ENCODE measurements at places on chromosomes 16 and 17. TPM values are rescaled to one million over a fixed set of nuclear protein-coding genes. Genes with fewer than 3 reads are reported as not detected.

Gene CCL5
- total RNA-seq = not detected

Gene SLFN14
- not detected for total RNA-seq

Gene FLYWCH2
- total RNA-seq = 60.3 TPM

Gene SPPL2C
- total RNA-seq = not detected

Gene MEOX1
- not detected for total RNA-seq

Gene CDK5R1
- total RNA-seq = 1.2 TPM

Gene TBC1D3D
- total RNA-seq = not detected

Gene VAT1L
- total RNA-seq = 7.1 TPM

Gene TBC1D3C
- not detected for total RNA-seq

Gene GJC1
- total RNA-seq = 19.1 TPM

Gene KRT33A
- not detected for total RNA-seq

Gene ARHGDIG
- not detected for total RNA-seq

Gene TEKT3
- not detected for total RNA-seq

- no peak for DNase-seq
These were observed 45.1 kb downstream of the AHSP start for GRCh38 chr16:31572821-31573220.

DNA sequence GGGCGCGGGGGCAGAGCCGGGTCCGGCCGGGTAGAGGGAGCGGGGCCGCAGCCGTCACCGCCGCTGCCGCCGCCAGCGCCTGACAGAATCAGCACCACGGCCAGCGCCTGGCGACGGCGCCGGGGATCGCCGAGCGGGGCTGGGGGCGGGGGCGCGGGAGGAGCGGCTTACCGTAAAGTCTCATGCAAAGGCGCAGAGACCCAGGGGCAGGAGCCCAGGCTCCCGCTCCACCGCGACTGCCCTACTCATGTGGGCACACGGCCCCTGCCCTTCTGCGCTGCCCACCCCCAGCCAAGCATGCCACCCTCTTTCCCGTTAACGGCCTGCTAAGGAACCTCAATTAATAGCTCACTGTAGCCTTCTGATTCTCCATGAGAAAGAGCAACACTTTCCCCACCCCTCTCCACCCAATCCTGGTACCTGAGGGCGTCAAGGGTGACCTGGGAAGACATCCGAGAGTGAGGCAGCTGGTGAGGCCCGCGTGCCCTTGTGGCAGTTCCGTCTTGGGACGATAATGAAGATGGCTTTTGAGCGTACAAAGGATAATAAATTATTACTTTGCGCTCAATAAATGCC, at the start of gene SEZ6:
Gene SEZ6, minus strand, starts transcription at position 98 of the 576 bp plus-strand sequence. CDS start 164 bp downstream, outside the sequence.
- DNase-seq = peak; percentile 78

- DNase-seq = peak; percentile 46
These were observed 188.6 kb upstream of the PSMD7 start for GRCh38 chr16:74107795-74108610.

DNA sequence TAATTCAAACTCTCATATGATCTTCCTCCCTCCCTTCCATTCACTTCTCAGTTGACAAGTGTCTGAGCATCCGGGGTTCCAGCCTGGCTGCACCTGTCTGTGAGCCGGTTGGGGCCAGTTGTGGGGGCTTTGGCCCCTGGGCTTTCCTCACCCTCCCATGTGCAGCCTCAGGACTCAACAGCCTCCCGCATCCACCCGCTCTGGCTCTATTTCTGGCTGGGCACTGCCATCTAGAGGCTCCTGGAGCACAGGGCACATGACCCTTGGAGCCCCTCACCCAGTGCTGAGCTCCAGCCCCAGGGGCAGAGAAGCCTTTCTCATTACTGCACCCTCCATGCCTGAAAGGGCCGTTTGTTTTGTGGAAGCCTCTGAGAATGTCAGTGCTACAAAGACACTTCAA, 43.3 kb downstream of the HAPSTR1 start:
- peak; percentile 62 for DNase-seq

- peak; percentile 33 for DNase-seq
These were observed 46.4 kb downstream of the SPOP start for GRCh38 chr17:49631496-49631895.

GRCh38 chr17:79761894-79762589, 15.9 kb upstream of the CBX2 start:
- DNase-seq = no peak

DNA sequence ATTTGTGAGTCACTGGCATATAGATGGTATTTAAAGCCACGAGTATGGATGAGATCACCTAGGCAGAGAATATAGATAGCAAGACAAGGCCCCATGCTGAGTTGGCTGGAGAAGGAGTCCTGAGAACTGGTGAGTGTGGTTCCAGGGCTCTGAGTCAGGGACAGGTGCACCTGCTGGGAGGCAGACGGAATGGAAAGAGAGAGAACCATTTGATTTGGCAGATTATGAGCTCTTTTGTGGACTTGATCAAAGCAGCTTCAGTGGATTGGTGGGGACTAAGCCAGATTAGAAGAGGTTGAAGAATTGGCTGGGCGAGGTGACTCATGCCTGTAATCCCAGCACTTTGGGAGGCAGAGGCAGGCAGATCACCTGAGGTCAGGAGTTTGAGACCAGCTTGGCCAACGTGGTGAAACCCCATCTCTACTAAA, 4.3 kb upstream of the C16orf92 start:
- no peak for DNase-seq

DNA sequence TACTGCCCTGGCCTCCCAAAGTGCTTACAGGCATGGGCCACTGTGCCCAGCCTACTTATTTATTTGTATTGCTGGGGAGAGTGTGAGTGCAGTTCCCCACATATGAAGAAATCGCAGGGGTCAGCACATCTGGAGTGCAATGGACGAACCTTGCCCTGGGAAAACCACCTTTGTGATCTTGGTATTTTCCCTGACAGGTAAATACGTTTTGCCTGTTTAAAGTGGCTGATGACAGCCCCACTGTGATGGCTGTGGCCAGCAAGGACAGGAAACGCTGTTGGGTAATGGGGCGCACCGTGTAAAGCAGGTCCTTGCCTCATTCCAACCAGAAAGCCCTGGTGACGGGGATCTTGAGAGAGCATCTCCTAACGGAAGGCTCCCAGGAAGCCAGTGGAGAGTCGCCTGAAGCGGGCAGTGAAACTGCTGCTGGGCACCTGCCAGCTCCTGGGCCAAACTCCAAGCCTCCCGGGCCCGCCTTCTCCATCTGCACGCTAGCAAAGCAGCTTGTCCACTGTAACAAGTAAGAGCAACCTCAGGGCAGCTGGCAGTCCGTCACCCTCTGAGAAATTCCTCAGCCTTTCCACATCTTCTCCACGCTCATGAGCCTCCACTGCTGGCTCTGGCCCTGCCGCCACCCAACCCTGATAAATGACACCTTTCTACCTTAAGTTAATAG, 17.5 kb downstream of the EMC8 start:
- DNase-seq = peak; percentile 65

DNA sequence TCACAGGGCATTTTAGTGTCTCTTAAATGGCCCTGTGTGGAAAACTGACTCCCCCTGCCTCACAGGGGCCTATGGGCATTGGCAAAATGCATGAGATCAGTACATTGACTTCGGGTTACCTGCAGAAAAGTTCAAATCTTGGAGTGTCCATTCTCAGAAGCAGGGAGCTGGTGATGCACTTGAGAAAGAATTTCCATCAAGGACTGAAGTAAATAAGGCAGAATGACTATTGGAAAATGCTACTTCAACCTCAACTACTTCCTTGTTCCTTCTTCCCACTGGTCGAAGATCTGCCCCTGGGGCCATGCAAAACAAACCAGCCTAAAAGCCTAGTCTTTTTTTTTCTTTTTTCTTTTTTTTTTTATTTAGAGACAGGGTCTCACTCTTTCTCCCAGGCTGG, 13.8 kb upstream of the GSDMA start:
- no peak for DNase-seq

- DNase-seq = peak; percentile 97
These were observed 18.8 kb downstream of the STX4 start for GRCh38 chr16:31052114-31052513.

DNA sequence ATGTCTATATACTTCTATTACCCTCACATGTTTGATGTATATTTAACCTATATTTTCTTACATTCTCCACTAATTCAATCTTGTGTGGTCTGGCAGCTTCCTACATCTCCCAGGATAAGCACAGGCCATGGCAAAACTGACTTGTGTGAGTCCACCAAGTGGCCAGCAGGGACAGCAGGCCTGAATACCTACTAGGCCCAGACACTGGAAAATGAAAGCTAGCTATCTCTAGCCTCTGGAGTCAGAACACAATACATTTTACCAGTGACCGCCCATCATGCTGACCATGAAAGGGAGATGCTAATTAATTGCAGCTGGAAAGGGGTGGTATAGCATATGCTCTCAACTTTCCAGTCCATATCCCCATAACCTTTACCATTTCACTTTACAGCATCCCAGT, 132.3 kb downstream of the PCTP start:
- no peak for DNase-seq

Measured in GM23248 (cell line).